ENCODE measurements at places on chromosomes 3 and 15.

GRCh38 chr3:37127340-37127739 lies 47.0 kb downstream of the LRRFIP2 start:
- DNase-seq, result no peak

- no peak for DNase-seq
Measured at GRCh38 chr3:43582866-43583265, 38.9 kb downstream of the ANO10 start.

- DNase-seq, result no peak
Measured at GRCh38 chr3:57939775-57940174, 68.4 kb upstream of the FLNB start.

- DNase-seq, result no peak
Measured at GRCh38 chr3:56323986-56324420, 144.3 kb downstream of the ERC2 start.

DNA sequence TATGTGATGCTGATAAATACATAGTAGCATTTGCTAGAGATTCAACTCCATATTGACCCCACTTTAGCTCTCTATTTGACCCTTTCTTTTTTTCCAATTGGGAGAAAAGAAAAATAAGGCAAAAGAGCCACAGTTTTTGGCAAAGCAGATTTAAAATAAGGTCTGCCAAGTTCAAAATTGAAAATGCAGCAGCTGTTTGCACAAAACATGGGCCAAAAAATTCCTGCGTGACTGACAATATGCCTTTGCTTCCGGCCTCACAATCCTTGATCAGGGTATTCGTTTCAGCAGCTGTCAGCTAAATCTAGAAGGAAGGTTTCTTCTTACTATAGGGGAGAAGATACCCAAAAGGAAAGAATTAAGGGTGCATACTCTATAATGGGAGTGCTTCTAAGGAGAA lies 563.5 kb upstream of the CCDC54 start:
- no peak for DNase-seq

DNA sequence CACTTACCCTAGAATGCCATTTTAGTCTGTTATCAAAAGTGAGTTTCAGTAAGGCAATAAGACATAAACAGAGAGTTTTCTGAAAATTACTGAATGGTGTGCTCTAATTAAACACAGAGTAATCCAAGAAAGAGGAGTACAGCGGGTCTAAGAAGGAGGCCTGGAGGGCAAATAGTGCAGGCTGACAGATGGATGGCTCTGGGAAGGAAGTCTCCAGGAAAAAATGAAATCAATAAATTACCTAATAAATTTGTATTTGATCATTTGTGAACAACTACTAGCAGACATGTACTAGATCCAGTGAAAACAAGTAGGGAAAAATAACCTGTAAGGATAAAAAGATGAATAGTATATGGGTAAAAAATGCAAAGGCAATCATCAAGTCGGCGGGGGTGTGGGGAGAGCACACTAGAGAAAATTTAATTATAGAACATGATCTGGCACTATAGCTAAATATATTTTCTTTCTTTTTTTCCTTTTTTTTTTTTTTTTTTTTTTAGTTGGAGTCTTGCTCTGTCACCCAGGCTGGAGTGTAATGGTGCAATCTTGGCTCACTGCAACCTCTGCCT lies 22.6 kb upstream of the GPD1L start:
- no peak for DNase-seq

DNA sequence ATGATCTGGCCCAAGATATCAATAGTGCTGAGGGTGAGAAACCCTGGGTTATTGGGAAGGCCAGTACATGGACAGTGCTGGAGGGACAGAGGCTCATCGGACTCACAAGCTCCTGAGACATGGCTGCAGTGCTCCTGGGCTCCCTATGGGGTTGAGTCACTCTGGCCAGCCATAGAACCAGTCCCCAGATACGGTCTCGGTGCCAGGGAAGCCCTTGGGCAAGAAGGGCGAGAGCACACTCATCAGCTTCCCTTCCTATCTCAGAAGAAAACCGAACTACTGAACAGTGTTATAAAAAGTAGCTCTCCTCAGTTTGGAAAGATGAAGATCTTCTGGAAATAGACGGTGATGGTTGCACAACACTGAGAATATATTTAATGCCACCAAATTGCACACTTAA lies 34.4 kb downstream of the POC1A start:
- no peak for DNase-seq

- DNase-seq, result no peak
Measured at GRCh38 chr3:37969596-37970100, 20.9 kb upstream of the VILL start.

GRCh38 chr3:158702815-158703481 lies 29.3 kb downstream of the RARRES1 start:
- DNase-seq, result no peak

DNA sequence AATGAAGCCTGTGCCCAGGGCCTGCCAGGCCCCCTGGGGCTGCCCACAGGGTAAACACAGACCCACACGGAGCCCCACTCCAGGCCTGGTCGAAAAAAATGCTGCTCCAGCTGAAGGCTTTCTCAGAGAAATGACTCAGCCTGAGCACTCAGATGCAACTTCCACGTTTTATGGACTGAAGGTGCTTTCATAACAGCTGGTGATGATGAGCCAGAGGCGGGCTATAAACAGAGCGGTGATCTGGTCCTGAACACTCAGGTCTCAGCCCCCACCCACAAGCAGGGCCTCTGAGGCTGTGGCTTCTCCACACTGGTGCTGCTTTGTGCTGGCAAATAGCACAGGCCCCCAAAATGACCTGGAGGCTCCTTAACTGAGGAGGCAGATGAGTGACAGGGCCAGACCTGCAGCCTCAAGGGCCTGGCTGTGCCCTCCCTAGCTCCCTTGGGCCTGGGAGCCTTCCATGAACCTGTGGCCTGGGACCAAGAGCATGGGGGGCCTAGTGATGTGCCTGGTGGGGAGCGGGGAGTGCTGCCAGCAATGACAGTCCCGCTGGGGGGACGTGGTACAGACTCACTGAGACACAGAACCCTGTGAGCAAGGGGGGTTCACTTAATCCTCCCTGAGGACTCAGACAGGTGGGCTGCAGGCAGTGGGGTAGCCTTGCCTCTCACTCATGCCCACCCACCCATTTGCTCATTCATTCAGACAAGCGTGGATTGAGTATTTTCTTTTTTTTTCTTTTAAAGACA lies 23.0 kb upstream of the FURIN start:
- DNase-seq, result no peak
